ENCODE measurements at places on chromosomes 11 and 22.
A peak's percentile ranks its signal among the peaks of the same experiment; 100 is the strongest.

- DNase-seq = no peak
Observed at GRCh38 chr11:60658409-60658808, 41.0 kb upstream of the MS4A8 start.

GRCh38 chr22:20992456-20993303, 9.2 kb downstream of the THAP7 start:
- no peak for DNase-seq

GRCh38 chr11:8096575-8096974, 15.6 kb downstream of the TUB start:
- DNase-seq = no peak

DNA sequence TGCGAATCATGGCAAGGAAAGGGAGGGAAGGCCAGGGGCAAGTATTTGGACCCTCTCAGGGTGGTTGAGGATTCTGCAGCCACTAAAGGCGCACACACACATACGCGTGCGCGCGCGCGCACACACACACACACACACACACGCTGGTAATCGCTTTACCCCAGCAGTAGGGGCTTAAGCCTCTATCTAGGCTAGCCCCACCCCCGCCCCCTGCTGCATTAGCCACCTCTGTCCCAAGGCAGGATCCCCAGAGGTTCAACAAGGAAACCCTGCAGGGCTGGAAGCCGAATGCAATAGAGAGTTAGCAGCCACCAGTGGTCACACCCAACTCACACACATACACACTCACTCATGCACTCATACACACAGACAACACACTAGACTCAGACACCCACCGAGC, 28.6 kb upstream of the ELFN2 start:
- no peak for DNase-seq

GRCh38 chr11:44601471-44602370, 36.3 kb downstream of the CD82 start:
- DNase-seq = no peak

- no peak for DNase-seq
Observed at GRCh38 chr11:32858731-32859130, 29.0 kb downstream of the PRRG4 start.

- no peak for DNase-seq
Observed at GRCh38 chr11:96033095-96033494, 109.2 kb upstream of the MTMR2 start.

- no peak for DNase-seq
Observed at GRCh38 chr11:93525601-93526345, 17.4 kb downstream of the SMCO4 start.

- DNase-seq = no peak
Observed at GRCh38 chr22:29265929-29266328, 1.9 kb downstream of the RHBDD3 start.

GRCh38 chr11:75938543-75938942, 123.5 kb downstream of the UVRAG start:
- no peak for DNase-seq

DNA sequence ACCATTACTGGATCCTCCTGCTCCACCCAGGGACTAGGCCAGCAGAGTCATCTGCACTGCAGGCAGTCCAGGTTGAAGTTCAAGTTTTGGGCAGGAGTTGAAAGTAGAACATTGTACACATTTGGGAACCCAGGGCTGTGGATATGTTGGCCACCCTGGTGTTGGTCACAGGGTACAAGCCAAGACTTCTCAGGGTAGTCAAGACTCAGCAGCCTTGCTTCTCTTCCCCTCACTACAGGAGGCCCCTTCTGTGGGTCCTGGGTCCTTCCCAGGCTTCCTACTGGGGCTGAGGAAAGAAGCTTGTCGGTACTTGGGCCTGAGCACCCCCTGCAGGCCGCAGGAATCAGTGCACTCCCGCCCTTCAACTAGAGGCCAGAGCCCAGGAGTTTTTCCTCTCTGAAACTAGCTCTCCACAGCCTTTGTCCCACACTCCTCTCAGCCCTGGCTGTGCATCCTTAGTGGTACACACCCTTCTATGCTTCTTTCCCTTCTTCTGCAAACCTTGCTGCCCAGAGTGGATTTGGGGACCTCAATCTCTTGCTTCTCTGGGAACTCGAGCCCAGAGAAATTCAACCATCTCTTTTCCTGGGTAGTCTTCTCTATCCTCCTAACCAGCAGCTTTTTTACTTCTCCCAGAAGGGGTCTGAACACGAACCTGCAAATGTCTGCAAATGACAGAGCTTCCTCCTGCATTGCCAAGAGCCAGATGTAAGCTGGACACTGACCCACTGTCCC, 2.6 kb upstream of the HPX start:
- DNase-seq = peak; percentile 37

DNA sequence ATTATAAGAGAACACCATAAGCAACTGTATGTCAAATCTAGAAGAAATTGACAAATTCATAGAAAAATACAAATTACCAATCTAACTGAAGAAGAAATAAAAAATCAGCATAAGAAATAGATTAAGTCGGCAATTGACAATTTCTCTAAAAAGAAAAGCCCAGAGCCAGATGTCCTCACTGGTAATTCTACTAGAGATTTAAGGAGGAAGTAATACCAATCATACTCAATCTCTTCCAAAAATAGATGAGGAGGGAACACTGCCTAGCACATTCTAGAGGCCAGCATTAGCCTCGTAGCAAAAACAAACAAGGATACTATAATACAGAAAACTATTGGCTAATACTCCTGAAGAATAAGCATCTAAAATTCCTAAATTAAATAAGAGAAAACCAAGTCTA, 40.4 kb upstream of the IGLL5 start:
- no peak for DNase-seq

DNA sequence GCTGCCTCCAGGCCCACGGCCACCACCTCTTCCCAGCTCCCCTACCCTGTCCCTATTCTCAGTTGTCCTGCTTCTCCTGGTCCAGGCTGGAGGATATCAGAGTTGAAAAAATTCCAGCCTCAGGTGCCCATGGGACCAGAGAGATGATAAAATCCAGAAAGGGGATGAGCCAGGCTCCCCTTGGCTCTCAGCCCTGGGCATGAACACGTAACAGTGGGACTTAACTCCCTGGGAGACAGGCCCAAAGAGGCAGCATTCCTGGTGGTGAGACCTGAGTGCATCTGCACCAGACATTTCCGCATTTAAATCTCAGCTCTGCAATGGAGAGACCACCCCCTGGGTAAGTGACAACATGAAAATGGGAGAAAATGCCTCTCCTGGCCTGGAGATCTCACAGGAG, 10.4 kb upstream of the SLC39A13 start:
- DNase-seq = no peak

GRCh38 chr11:119149786-119150275, 979 bp downstream of the ABCG4 start:
- DNase-seq = no peak

- DNase-seq = no peak
Observed at GRCh38 chr11:20211691-20212090, 51.4 kb upstream of the DBX1 start.

- no peak for DNase-seq
Observed at GRCh38 chr11:62885137-62885750, 4.5 kb downstream of the SLC3A2 start.

GRCh38 chr11:121763526-121763925, 310.8 kb upstream of the SORL1-AS1 start:
- DNase-seq = no peak

DNA sequence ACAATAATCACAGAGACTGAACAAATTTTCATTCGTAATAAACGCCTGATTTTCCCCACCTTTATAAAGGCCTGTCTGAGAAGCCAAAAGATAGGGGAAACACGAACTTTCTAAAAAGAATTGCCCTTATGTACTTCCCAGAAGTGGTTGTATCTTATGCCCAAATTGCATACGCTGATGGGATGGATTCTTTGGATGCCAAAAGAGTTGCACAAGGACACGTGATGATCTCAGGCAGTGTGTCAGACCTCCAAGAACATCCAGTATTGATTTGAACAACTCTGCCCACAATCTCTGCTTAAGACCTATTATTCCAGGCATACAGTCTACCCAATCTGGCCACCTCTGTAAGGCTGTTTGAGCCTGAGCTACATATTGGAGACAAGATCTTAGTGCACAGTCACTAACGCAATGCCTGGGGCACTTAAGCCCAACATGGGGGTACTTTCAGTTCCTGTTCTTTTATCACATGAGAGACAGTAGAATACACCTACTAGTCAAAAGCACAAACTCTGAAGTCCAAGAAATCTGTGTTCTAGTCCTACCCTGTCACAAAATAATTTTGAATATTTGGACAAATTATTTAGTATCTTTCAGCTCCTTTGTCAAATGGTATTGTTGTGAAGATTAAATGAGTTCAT, 38.9 kb downstream of the OR10A6 start:
- no peak for DNase-seq

- DNase-seq = no peak
Observed at GRCh38 chr22:35156945-35157344, 91.0 kb downstream of the ISX start.

GRCh38 chr22:22026157-22026831, 43.7 kb upstream of the TOP3B start:
- DNase-seq = no peak

GRCh38 chr11:110296226-110297075, at the start of gene RDX:
RDX (minus strand) TSS chr11:110296614; CDS start chr11:110279692, 16,922 bp downstream.
- DNase-seq = peak; percentile 66

GRCh38 chr11:71418643-71419042, 29.6 kb downstream of the DHCR7 start:
- DNase-seq = no peak

DNA sequence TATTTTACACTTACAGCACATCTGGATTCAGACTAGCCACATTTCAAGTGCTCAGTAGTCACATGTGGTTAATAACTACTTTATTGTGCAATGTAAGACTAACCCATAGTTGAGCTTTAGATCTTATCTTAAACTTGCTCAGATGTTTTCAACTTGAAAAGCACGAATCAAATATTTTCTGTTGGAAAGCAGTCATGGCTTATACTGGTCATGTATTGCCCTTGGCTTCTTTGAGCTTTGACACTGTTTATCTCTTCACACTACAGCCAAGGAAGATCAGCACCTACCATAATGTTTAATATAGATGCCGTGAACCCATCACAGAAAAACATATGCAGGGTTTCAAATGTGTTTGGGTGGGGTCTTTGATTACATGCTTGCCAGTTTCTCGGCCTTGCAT, 4.4 kb downstream of the RBX1 start:
- DNase-seq = no peak

- no peak for DNase-seq
Observed at GRCh38 chr11:112178936-112179335, 3.6 kb downstream of the BCO2 start.

DNA sequence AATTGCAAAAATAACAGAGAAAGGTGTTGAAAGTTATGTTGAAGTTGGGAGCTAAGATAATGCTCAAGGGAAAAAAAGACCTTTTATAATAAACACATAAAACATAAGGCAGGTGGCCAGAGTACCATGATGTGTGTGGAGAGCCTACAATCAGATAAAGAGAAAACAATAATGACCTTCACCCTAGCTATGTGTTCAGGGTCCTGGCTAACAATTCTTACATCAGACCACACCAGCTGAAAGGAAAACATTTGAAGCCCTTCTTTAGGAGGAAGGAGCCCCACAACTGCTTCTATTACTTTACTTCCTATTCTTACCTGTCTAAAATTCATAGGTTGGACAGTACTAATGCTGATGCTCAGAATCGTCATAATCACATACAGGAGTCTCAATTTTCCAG, 2.5 kb downstream of the TSG101 start:
- DNase-seq = no peak

GRCh38 chr22:24553597-24554312, 1.2 kb downstream of the GUCD1 start:
- DNase-seq = no peak

- DNase-seq = no peak
Observed at GRCh38 chr11:9020916-9021315, 17.1 kb upstream of the NRIP3 start.

DNA sequence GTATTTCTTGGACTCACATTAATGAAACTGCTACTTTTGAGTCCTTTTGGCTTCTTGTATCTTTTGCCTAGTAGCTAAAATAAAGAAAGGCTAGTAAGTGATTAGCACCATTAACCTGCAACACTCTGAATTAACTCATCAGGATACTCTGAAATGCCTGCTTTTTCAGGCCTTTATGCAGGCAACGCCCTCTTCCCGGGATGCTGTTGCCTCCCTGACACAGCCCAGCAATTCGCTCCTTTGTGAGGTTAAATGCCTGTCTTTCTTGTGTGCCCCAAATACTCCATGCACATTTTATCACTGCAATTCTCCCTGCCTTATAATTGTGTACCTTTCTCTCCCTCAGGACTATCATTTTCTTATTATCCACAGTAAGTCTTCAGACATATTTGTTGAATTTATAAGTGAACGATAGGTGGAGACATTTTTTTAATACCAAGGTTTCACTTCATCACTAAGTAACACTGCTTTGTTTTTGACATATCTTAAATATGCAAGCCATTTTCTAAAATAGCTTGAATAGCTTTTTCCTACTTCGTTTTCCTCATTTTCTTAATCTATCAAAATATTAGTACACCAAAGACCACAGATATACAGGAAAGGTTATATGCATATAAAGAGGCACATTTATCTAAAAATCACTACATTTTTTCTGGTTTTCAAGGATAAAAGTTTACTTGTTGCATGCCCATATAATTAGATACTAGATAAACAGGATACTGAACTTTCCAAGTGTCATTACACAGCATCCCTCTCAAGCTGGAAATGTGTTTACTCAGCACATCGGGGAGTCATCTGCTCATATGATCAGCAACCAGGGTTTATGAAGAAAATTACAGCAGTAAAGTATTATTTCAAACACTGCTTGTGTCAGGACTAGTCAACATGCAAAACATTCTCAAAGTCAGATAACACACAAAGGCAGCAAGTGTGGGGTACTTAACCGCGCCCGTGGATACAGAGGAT, 48.5 kb upstream of the DDI1 start:
- no peak for DNase-seq

DNA sequence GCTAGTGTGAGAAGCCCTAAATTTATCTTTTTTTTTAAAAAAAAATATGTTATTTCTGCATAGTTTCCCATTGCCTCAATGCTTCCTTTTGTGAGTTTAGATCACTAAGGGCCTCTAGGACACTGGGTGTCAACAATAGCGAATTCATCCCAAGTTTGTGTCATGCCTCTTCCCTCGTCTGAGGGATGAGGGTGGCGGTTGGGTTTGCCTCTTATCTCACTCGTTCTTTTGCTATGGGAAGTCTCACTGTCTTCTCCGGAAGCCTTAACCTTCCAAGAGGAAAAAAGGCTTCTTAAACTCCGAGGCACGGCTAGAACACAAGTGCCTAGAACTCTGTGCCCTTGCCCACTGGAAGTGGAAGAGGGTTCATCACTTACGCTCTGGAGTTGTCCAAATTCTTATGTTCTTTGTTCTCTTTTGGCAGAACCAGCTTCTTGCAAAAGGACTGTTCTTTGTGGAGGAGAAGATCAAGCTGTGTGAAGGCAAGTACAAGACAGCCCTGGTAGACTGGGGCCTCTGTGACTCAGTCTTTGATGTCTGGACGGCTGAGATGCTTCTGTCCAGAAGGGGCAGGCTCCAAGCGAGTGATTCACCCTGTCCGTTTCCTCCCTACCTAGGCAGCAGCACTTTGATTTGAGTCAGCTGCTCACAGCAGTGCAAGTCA, 78.5 kb downstream of the TRAF6 start:
- DNase-seq = peak; percentile 42

DNA sequence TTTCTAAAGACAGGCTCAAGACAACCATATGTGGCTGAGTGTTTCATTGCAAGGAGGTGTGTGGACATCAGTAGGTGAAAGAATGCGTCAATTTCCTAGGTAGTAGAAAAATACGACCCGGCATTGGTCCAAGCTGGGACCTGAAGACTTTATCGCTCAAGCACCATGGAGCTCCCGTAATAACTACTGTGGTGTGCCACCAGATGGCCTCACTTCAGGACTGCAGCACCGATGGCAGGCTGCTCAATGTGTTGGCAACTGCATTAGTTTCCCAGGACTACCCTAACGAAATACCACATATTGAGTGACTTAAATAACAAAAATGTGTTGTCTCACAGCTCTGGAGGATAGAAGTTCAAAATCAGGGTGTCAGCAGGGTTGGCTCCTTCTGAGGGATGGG, 72.4 kb upstream of the FAT3 start:
- no peak for DNase-seq

Measured in stimulated activated CD8-positive, alpha-beta memory T cell treated with anti-CD3 and anti-CD28 coated beads, Interleukin-2, amount 100 ng/mL, for 48 hours (primary cell).